ENCODE measurements at places on chromosomes 4 and X.
A peak's percentile ranks its signal among the peaks of the same experiment; 100 is the strongest.

- DNase-seq: peak; percentile 39
Measured at GRCh38 chrX:134933248-134933647, 57.5 kb upstream of the SMIM10 start.

- no peak for DNase-seq
Measured at GRCh38 chr4:147780137-147780777, 48.4 kb downstream of the ARHGAP10 start.

- peak; percentile 48 for DNase-seq
Measured at GRCh38 chr4:147843162-147843561, 111.3 kb downstream of the ARHGAP10 start.

- peak; percentile 48 for DNase-seq
Measured at GRCh38 chr4:113935190-113935589, 44.3 kb downstream of the ARSJ start.

GRCh38 chrX:119389871-119390501, 9.2 kb upstream of the SLC25A43 start:
- no peak for DNase-seq

All from amniotic epithelial cell (primary cell).